ENCODE measurements at places on chromosomes 12 and 14.

- DNase-seq = no peak
These were observed 24.3 kb downstream of the BTBD6 start for GRCh38 chr14:105272623-105273022.

DNA sequence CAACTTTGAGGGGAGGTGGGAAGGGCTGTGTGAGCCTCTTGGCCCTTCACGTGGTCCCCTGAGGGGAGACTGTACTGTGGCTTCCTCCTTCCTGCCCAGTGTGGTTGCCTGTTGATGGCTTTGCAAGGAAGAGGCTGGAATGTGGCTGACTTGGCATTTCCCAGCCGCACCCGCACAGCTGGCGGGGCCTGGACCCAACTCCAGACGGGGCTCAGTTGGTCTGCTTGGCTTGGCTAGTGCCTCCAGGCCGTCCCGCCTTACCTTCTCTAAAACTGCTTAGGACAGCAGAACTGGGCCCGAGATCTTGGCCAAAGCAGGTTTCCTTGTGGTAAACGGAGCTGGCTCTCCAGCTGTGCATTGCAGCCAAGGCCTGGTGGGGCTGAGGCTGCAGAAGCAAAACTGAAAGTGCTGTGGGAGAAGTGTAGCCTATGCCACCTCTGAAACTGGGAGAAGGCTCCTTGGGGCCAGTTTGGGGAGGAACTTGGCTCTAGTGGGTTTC is 139.5 kb downstream of the SMOC1 start:
- no peak for DNase-seq

DNA sequence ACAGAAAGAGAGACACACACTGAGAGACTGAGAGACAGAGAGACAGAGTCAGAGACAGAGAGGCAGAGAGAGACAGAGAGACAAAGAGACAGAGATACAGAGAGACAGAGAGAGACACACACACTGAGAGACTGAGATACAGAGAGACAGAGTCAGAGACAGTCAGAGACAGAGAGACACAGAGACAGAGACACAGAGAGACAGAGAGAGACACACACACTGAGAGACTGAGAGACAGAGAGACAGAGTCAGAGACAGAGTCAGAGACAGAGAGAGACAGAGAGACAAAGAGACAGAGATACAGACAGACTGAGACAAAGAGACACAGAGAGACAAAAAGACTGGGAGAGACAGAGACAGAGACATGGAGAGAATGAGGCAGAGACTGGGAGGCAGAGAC is 90.0 kb downstream of the GALNT9 start:
- DNase-seq = no peak

- DNase-seq = no peak
These were observed 193.3 kb downstream of the ANO4 start for GRCh38 chr12:100987552-100988521.

DNA sequence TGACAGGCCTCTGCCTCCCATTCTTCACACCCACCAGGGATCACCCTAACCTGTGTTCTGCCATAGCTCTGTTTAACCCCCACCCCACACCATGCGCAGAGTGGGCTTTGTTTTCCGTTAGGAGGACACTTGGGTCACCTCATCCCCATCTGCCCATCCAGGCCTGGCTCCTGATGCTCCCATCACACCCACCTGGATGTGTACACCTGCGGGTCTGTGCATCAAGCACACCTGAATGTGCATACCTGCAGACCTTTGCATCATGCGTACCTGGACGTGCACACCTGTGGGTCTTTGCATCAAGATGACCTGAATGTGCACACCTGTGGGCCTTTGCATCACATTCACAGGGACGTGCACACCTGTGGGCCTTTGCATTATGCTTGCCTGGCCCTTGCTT is 835.8 kb upstream of the TMEM132C start:
- DNase-seq = no peak

- DNase-seq = no peak
These were observed 4.5 kb downstream of the C12orf43 start for GRCh38 chr12:121011820-121012219.

DNA sequence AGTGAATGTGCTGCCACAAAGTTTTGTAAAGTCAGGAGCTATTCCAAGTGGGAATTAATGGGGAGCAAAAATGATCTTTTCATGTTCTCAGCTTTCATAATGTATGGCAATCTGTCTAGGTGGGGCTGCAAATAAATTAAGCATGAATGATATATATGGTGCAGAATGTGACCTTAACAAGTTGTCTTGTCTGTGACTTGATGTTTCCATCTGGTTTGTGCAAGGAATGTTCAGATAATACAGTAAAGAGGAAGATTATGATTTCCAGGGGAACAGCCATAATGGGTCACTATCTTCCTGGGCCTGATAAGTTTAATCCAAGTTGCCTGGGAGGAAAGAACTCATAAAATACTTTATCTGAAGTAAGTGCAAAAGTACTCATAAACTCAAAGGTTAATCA is 1815.8 kb upstream of the FLRT2 start:
- no peak for DNase-seq

DNA sequence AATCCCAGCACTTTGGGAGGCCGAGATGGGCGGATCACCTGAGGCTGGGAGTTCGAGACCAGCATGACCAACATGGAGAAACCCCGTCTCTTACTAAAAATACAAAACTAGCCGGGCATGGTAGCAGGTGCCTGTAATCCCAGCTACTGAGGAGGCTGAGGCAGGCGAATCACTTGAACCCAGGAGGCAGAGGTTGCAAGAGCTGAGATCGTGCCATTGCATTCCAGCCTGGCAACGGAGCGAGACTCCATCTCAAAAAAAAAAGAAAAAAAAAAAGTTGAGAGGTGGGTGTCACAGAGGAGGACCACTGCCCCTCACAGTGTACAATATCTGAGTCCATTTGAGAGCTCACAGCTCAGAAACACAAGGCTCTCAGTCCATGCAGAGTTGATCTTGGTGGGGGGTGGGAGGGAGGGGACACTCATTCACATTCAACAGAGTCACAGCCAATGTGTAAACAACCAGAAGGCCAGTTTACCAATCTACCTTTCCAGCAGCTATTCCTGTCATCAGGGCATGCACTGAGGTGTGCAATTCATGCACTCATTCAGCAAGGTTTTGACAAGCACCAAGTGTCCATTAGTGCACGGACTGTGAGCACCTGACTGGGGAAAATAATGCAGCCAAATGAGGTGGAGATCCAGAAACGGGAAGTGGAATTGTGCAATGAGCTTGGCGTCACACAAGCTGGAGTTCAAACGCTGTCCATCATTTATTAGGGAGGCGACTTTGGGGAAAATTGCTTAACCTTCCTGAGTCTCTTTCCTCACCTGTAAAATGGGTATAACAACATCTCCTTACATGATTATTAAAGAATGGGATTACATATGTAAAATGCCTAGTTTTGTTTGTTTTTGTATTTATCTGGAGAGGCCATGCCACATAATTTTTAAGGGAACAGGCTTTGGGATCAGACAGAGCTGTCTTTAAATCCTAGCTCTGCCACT is 4.4 kb upstream of the EIF5 start:
- DNase-seq = no peak

GRCh38 chr12:31324845-31325523 is 966 bp downstream of the SINHCAF start:
- DNase-seq = peak; percentile 52

GRCh38 chr14:59863806-59864525 is 6.6 kb downstream of the RTN1 start:
- DNase-seq = no peak

- DNase-seq = no peak
These were observed 8.4 kb downstream of the PRKAG1 start for GRCh38 chr12:49010092-49010668.

DNA sequence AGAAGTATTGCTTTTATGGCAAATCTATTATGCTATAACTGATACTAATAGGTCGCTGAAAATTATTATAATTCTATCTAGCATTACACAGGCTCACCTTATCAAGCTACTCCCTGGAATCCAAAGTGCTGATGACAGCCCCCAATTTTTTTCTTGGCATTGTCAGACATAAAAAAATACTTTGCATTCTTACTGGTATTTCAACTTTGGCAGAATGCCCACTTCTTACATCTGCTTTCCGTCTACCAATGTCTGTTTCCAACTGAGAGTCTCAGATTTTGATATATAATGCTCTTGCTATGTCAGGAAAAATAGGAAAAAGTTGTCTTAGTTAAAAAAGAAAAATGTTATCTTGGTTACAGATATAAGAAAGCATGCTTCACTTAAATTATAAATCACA is 615.4 kb downstream of the C12orf50 start:
- no peak for DNase-seq

- DNase-seq = no peak
These were observed 58.9 kb upstream of the FBXO33 start for GRCh38 chr14:39491134-39491571.

- peak; percentile 85 for DNase-seq
These were observed at the start of the genes BAG5 and COA8 for GRCh38 chr14:103562429-103563225. Gene BAG5, minus strand, starts transcription at chr14:103562657. Its CDS starts 1,493 bp downstream, at chr14:103561164. Gene COA8, plus strand, starts transcription at chr14:103562960. Its CDS starts 42 bp downstream, at chr14:103563002.

DNA sequence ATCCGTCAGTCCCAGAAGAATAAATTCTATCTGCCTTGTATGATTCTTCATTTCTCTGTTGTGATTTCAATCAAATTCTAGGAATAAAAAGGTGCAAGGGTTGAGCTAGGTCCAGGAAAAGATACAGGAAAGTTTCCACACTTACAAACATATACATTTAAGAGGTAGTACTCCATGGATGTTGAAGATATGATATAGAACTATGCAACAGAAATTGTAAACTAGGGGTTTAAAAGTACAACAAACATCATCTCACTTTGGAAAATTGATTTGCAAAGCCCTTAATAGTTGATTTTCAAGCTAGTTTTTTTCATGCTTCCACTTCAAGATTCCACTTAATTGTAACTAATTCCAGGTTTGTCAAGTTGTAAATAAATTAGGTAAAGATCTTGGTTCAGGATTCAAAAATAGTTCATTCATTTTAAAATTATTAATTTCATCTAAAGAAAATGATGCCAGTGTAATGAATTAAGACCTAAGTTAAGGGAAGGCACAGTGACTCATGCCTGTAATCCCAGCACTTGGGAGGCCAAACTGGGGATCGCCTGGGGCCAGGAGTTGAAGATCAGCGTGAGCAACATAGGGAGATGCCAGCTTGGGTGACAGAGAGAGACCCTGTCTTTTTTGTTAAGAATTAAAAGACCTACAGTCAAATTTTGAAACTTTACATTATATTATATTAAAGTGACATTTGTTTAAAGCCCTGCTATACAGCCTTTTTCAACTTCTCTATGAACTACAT is at the start of gene OR6C70:
Gene OR6C70 (minus strand): TSS at position 51 of the 742 bp plus-strand sequence. CDS start 0 bp downstream, at position 51.
- DNase-seq = no peak

GRCh38 chr14:102523569-102524450 is 14.2 kb upstream of the ANKRD9 start:
- no peak for DNase-seq

GRCh38 chr12:125203145-125203765 is 138.0 kb downstream of the AACS start:
- DNase-seq = no peak

DNA sequence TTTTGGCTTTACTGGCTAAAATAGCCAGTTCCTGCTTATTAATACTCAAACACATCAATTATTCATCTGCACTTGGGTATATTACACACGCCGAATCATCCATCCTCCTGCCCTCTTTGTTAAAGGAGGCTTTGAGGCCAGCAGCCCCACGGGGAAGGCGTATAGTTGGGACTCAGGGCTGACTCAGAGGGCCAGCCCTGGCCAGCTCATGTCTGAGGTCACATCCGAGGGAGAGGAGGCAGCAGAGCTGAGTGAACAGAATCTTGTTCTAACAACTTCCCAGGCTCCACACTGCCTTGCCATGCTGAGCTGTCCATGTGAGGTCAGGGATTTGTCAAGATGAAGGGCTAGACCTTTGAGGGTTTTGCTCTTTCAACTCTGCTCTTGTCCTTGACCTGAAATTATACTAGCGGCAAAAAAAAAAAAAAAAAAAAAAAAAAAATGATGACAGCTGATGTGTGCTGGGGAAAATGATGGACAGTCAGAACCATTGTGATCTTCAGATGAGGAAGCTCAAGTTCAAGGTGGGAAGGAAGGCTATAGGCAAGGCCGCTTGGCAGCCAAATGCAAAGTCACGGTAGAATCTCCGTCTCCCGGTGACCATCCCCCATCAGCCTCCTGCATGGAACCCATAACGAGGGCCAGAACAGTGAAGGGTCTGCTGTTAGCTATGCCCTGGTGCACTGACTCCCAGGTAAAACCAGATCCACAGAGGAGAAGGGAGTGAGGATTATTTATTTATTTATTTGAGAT is 12.5 kb upstream of the MARK3 start:
- DNase-seq = peak; percentile 56

GRCh38 chr14:35986219-35986573 is 160.1 kb downstream of the BRMS1L start:
- no peak for DNase-seq

DNA sequence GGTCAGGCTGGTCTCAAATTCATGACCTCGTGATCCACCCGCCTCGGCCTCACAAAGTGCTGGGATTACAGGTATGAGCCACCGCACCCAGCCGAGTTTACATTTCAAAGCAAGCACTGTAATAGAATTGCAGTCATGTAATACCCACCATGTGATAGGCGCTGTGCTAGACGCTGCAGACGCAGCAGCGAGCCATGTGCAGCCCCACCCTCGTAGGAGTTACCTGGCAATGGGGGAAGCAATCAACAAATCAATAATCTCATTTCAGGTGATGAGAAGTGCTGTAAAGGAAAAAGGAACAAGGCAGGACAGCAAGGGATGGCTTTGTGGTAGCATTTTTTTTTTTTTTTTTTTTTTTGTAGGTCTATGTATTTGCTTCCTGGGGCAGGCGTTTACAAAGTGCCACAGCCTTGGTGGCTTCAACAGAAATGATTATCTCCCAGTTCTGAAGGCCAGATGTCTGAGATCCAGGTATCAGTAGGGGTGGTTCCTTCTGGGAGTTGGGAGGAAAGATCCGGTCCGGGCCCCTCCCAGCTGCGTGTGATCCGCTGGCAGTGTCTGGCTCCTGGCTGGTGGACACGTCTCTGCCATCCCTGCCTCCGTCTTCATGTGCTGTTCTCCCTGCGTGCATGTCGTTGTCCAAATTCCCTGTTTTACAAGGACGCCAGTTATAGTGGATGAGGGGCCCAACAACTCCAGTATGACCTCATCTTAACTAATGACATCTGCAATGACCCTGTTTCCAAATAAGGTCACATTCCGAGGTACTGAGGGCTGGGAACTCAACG is 72.8 kb downstream of the TNFAIP2 start:
- DNase-seq = no peak

DNA sequence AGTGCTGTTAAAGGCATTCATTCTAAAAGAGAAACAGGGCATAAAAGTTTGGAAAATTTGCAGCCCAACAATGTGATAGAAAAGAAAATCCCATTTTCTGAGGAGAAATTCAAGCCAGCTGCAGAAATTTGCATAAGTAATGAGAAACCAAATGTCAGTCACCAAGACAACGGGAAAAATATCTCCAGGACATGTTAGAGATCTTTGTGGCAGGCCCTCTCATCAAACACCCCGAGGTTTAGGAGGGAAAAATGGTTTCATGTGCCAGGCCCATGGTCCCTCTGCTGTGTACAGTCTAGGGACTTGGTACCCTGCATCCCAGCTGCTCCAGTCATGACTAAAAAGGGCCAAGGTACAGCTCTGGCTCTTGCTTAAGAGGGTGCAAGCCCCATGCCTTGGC is 251.0 kb upstream of the FAR2 start:
- DNase-seq = no peak

- DNase-seq = no peak
These were observed 333.6 kb downstream of the ADGRD1 start for GRCh38 chr12:131287015-131287937.

GRCh38 chr12:87897662-87898061 is 131.5 kb downstream of the C12orf50 start:
- no peak for DNase-seq

All from NK-92 treated with Interleukin-12 subunit alpha and Interleukin-12 subunit beta, amount 100 ng/mL, for 24 hours (cell line).